ENCODE measurements at places on chromosomes 7 and 10.

DNA sequence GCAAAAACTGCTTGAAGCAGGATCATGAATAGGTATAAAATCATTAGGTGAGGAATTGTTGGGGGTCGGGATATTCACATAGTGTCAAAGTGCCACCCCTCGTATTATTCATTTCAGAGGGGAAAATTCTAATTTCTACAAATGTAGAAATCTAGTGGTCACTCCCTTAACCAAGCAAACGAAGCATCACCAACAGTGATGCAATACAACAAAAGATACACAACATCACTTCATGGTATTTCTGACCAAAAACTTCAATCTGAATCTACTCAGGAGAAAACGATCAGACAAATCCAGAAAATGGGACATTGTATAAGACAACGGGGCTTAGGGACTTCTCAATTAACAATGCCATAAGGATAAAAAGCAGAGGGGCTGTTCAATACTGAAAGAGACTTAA is 26.3 kb upstream of the FAM170B start:
- DNase-seq: no peak

- DNase-seq: no peak
Observed at GRCh38 chr10:23046027-23046426, 49.4 kb upstream of the MSRB2 start.

- no peak for DNase-seq
Observed at GRCh38 chr7:24200407-24200966, 83.5 kb upstream of the NPY start.

DNA sequence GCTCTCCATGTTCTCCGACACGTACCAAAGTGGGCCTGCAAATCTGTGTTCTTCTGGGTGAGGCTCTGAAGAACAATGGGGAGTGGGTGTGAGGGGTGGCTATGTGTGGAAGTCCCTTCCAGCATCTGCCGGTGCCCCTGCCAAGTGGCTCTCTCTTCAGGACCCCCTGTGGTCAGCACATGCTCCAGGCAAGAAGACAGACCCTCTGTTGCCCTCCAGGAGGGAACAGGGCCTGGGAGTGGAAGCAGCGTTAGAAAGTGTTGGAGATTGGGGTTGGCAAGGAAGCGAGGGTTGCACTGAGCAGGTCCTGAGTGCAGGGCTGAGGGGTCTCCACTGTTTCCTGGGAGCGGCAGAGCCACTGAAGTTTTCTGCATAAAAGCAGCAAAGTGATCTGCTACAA is 60.5 kb downstream of the EMX2 start:
- DNase-seq: no peak

GRCh38 chr7:21184942-21185652 is 242.8 kb upstream of the SP4 start:
- DNase-seq: no peak

- DNase-seq: no peak
Observed at GRCh38 chr10:114392112-114392835, 12.0 kb downstream of the AFAP1L2 start.

DNA sequence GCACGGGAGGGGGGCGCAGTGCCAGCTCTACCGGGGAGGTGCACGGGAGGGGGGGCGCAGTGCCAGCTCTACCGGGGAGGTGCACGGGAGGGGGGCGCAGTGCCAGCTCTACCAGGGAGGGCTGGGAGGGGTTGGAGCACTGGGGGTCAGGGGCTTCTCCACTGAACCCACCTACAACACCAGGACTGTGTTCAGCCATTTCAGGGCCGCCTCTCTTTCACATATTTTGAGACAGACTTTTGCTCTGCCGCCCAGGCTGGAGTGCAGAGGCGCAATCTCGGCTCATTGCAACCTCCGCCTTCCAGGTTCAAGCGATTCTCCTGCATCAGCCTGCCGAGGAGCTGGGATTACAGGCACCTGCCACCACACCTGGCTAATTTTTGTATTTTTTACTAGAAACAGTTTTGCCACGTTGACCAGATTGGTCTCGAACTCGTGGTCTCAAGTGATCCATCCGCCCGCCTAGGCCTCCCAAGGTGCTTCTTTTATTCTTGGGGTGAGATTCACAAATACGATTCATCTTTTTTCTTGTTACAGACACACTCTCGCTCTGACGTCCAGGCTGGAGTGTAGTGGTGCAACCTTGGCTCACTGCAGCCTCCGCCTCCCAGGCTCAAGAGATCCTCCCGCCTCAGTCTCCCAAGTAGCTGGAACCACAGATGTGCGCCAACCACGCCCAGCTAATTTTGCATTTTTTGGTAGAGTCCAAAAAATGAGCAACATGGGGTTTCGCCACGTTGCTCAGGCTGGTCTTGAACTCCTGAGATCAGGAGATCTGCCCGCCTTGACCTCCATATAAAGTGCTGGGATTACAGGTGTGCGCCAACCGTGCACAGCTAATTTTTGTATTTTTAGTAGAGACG is 37.0 kb downstream of the ADAP1 start:
- no peak for DNase-seq

DNA sequence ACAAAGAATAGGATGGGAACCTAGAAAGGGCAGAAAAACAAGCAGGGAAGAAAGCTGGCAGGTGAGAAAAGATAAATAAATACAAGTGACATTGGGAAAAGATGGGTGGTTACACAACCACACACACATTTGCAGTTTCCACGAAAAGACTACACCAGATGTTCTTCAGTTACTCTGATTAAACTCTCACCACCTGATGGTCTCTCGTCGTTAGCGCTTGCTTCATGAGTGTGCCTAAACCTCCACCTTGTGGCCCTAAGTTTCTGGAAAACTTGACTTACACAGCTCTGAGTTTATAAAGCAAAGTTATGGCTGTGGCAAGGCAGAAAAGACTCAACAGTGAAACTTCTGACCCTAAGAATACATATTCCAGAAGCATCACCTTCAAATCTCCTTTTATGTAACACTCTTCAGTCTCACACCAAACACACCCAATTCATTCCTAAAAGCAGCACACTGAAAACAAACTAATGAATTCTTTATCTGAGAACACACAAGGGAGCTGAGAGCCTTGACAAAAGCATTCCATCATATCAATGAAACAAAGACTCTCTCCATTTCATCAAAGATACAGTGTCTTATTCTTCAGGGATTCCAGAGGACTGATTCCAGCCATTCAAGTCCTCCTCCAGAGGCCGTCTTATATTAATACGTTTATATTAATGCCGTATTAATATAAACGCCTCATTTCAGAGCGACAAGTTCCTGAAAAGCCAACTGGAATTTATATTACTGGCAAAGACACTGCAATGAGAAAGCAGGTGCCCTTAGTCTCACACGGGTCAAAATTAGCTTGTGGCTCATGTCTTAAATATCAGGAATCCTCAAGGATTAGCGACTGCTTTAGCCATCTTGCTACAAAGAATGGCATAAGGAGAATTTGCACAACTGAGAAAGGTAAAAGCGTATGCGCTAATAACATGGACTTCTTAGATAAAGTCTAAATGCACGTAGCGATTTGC is 77.6 kb downstream of the RNF216 start:
- DNase-seq: no peak

- no peak for DNase-seq
Observed at GRCh38 chr7:96654630-96655188, 54.9 kb downstream of the SEM1 start.

GRCh38 chr7:42238709-42239366 is 1.8 kb upstream of the GLI3 start:
- no peak for DNase-seq

DNA sequence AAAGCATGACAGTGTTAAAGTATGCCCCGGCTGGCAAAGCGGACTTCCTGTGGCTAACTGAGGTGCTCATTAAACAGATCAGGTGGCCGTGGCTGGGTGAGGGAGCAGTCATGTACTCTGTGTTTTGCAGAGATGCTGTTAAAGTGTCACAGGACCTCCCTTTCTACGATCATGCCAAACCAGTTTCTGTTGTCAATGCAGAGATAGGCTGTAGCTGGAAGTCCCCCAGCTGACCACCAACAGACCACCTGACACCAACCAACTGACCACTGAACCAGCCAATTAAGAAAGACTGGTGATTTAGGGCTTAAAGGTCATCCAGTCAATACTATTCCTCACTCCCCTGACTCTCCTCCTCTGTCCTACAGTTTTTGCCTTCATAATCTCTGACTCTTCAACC is 431.1 kb upstream of the LRGUK start:
- no peak for DNase-seq

DNA sequence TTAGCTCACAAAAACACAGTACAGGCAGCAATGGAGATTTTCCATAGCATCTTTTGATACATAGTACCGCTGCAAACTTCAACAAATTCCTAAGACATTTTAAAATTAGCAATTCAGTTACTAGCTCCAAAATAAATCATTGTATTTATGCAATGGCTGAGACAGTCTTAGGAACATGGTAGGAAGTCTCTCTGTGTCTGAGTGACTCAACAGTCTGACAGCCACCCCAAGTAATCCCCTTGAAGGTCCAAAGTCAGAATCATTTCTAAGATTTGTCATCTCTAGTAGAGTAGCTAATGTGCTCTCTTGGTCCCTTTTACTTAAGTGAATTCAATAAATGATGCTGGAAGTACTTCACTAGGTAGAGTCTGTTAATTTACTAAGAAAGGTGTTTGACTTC is 93.8 kb upstream of the NOBOX start:
- no peak for DNase-seq

GRCh38 chr10:76840802-76841201 is 796.8 kb downstream of the KCNMA1 start:
- no peak for DNase-seq

DNA sequence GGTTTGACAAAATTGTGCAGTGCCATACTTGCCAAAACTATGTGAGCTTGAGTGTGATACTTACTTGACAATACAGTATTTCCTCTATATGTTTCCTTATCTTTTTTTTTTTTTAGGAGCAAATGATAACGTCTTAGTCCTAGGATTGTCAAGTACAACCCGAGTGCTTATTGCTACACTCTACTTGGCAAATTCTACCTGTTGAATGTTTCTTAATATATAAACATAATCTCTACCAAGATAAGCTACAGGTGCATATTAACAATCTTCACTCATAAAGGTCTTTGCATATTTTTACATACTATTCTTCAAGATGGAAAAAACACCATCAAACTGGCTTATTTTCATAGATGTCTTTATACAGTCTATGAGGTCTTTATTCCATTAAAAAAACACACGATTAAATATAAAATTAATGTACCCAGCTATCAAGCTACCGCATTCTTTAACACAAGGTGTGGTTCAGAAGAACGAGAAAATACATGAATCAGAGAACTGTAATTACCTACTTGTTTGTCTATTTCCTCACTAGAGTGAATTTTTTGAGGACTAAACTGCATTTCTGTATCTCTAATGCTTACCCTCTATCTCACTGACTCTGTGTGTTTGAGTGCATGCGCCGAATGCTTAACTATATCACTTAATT is 76.1 kb upstream of the PDSS1 start:
- no peak for DNase-seq

DNA sequence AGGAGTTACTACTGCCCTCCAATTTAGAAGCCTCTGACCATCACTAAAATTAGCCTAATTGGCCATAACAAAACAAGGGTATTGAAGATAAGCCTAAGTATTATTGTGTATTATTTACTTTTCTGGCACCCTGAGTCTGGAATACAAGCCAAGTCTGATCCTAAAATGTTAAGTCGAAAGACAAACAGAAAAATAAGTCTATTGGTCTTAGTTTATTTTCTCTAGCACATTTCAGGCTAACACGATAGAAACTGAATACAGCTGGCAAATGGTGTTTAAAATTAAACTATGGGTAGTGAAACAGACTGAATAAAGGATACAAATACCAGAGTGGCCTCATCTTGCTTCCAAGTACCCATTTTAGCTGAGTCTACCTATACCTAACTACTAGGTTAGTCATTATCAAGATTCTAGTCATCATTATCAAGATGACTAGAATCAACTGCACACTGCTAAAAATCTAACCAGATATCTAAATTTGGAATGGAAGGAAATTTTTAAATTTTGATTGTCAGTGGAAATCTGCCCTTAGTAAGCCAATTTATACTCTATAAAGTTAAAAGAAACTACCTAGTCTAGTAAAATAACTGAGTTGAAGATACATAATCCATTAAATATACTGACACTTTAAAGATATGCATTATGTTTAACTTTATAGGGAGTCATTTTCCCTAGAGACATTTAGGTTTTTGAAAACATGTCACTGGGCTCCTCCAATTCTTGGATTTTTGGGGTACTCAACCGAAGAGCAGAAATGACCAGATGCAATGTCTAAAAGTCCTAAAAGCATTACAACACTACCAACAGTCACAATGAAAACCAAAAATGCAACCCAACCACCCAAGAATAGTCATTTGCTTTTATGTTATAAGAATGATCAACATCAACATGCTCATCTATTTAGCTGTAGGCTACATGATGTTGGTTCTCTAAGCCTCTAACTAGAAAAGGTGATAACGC is 80.9 kb downstream of the NT5C2 start:
- no peak for DNase-seq

DNA sequence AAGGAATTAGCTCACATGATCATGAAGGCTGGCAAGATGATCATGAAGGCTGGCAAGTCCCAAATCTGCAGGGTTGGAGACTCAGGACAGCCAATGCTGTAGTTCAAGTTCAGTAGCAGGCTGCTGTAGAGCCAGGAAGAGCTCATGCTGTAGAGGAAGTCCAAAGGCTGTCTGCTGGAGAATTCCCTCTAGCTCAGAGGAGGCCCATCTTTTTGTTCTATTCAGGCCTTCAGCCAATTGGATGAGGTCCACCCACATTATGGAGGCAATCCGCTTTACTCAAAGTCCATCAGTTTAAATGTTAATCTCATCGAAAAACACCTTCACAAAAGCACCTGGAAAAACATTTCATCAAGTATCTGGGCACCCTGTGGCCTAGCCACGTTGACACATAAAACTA is 24.8 kb upstream of the FAM171A1 start:
- no peak for DNase-seq

DNA sequence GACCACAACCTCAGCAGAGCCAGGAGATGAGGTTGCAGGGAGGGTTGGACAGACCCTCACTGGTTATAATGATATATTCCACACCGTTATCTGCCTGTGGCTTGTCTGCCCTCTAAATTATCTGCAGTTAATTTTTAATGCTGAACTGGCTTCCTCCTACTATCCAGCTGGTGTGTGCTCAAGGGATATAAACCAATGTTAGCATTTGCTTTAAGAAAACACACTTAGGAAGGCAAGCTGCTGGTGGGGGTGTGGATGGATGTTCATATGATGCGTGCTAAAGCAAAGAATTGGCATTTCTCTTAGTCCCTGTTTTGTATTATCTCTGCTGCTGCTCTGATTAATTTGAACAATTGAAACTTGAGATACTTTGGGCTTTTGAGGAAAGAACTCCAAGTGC is 132.2 kb upstream of the NPVF start:
- DNase-seq: no peak
